ENCODE measurements at places on chromosomes 7 and 10.
A peak's percentile ranks its signal among the peaks of the same experiment; 100 is the strongest.

- no peak for DNase-seq
Observed at GRCh38 chr10:132390921-132391675, 5.9 kb upstream of the PWWP2B start.

DNA sequence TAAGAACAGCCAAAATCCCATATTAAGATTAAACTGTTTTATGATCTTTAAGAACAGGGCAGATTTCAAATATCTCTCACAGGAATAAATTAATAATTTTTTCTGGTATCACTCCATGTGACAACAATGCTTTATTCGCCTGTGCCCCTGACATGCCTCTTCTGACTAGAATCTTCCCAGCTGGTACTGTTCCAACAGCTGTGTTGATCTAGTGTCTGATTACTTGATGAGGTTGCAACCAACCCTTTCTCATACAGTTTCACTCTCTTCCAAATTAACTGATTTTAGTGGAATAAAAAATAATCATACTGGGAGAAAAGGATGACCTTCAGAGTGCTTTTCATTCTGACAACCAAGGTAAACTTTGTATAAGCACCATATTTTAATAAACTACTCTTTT, 151.9 kb downstream of the CHRM2 start:
- no peak for DNase-seq

DNA sequence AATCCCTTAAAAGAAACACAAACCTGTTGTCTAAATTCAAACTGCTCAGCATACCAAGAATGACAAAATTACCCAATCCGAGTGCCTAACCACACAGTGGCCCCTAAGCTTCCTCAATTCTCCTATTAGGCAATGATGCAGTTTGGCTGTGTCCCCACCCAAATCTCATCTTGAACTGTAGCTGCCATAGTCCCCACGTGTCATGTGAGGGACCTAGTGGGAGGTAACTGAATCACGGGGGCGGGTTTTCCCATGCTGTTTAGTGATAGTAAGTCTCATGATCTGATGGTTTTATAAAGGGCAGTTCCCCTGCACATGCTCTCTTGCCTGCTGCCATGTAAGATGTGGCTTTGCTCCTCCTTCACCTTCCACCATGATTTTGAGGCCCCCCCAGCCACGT, 21.9 kb downstream of the PSAP start:
- DNase-seq: no peak

- no peak for DNase-seq
Observed at GRCh38 chr10:91022924-91023699, 102.2 kb upstream of the ANKRD1 start.

DNA sequence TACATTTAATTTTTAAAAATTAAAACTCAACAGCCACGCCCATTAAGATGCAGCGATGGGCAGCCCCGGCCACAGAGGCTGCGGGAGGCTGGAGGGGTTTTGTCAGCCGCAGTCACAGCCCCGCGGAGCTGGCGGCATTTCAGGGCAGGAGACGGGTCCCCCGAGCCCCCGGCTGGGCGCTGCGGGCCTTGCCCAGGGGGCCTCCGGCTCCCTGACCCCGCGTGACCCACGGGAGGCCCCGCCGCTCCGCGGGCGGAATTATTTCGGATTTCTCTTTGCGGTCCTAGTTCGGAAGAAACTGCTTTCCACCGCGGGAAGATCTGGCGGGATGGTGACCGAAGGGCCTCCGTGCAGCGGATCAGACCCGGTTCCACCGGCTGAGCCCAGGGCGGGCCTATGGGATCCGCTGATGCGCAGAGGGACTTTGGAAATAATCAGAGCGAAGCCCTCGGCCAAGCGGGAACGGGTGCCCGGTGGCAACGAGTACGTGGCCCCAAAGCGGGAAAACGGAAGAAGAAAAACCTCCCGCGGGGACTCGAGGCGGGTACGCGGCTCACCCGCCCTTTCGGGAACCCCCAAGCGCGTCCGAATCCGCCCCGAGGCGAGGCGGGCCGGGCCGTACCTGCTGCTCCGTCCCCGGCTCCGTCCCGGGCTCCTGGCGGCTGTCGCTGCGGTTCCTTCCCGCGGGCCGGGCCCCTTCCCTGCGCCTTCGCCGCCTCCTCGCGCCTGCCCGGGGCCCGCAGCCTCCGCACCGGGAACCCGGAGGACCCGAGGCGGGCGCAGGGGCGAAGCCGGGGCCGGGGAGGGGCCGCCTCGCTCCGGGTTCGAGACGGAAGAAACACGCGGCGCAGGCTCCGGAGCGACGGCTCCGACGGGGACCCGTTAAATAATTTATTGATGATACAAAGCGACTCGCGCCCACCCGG, 1.7 kb downstream of the NKX6-2 start:
- DNase-seq: no peak

GRCh38 chr7:19690736-19691135, 18.1 kb downstream of the POLR1F start:
- no peak for DNase-seq

DNA sequence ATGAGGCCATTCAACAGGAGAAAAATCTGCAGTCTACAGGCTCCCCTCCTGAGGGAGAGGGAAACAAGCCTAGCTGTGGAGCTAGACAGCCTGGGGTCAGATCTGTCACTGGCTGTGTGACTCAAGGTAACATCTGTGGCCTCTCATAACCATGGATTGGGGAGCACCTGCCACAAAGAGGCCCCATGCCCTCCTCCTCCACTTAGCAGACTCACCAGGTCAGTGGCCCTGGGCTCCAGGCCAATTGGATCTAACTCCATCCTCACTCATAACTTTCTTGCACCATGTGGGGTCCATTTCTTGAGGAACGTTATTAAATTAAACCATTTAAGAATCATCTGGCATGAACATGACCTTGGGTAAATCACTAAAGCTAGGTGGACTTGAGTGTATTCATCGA, 1.8 kb downstream of the GDF10 start:
- no peak for DNase-seq

- no peak for DNase-seq
Observed at GRCh38 chr10:132696204-132696603, 89.7 kb downstream of the NKX6-2 start.

DNA sequence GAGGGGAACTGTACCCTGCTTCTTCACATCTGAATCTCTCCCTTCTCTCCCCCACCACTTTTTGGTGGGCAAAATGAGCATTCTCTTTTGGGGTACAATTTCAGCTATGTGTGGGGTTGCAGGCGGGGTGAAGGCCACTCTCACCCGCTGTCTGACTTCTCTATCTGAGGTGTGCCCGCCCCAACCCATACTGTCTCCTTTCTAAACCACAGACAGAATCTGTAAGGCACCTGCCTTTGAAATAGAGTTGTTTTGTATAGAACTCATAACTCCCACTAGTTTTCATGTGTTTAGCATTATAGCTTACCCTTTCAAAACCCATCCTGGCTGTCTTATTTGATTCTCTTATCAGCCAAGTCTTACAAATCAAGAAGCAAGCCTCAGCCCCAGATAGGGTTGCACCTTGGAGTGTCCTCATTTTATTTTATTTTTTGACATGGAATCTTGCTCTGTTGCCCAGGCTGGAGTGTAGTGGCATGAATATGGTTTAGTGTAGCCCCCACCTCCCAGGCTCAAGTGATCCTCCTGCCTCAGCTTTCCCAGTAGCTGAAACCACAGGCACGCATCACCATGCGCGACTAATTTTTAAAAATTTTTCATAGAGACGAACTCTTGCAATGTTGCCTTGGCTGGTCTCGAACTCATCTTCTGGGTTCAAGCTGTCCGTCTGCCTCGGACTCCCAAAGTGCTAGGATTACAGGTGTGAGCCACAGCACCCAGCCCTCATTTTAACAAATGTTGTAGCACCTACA, 11.9 kb downstream of the TSPAN14 start:
- no peak for DNase-seq

- peak; percentile 61 for DNase-seq
Observed at GRCh38 chr10:6201516-6201975, 1.2 kb upstream of the PFKFB3 start.

- DNase-seq: no peak
Observed at GRCh38 chr7:55521512-55521911, 50.8 kb downstream of the VOPP1 start.

- DNase-seq: no peak
Observed at GRCh38 chr10:119784340-119785067, 58.7 kb downstream of the INPP5F start.

DNA sequence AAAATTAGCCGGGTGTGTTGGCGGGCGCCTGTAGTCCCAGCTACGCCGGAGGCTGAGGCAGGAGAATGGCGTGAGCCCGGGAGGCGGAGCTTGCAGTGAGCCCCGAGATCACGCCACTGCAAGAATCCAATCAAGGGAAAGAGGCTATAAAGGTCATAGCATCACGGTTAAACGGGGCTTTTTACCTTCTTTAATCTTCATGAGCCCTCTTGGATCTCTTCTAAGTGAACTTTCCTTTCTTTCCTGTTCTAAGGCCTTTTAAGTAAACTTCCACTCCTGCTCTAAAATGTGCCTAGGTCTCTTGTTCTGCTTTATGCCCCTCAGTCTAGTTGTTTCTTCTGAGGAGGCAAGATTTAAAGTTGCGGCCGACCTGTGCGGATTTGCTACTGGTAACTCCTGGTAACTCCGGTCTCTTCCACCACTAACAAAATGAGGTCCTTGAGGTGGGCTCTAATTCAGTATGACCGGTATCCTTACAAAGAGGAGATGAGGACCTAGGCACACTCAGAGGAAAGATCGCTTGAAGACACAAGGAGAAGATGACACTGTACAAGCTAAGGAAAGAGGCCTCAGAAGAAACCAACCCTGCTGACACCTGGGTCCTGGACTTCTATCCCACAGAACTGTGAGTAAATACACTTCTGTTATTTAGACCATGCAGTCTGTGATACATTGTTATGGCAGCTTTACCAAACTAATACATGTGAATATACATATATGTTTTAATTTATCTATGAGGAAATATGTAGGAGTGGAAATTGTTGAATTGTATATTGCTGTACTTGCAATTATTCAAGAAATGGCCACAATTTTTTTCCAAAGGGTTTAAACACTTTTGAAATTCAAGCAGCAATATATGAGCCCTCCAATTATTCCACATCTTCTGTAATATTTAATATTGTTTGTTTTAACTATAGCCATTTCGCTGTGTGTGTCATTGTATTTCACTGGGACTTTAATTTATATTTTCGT, 331.5 kb upstream of the CNTNAP2 start:
- no peak for DNase-seq

DNA sequence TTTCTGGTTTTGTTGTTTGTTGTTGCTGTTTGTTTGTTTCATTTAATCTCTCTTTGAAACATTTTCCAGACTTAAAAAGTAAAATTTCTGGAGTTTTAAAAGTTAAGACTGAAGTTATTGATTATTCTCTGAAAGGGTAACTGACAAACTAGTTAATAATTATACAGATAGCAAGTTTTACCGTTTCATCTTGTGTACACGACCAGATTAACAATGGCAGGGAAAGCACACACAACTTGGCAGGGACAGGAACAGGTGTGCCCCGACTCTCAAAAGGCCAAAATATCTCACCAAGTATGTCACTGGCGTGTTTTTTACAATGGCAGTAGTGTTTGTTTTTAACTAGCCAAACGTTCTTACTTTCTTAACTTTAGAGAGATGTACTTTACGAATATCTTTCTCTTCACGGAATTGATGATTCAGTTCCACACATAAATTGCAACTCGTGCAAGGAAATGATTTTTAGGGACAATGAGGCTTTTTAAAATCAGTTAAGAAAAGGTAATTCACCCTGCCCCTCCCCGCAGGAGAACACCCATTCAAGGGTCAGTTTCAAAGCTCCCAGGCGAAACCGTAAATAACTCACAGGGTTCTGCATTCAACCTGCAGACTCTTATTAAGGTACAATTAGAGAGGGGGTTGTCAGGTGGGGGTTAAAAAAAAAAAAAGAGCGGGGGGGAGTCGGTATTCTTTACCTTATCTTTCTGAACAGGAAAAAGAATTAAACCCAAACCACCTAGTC, 3.5 kb downstream of the CTBP2 start:
- no peak for DNase-seq

DNA sequence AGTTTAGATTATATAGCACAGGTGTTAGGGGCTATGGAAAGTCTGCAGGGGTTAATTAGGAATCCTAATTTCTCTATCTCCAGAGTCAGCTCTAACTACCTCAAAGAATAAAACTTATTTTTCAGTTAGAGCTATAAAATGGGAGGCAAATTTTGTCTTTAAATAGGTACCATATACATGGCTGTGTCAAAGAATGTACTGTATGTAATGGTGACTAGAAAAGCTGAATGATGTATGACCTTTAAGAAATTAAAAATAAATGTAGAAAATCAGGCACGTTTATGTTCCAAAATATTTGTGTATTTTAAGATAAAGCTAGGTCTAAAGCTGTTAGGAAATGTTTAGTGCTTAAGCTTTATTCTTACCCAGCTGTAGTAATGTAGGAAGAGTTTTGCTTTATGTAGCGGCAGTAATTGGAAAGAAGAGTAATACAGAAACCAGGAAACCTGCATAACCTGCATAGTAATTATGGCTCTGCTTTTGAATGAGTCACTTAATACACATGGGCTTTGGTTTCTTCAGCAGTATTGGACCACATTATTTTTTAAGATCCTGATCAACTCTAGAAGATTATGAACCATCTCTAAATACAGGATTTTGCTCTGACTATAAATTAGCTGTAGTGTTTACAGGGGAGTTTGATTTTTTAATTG, 85.0 kb downstream of the KMT2E start:
- DNase-seq: no peak

DNA sequence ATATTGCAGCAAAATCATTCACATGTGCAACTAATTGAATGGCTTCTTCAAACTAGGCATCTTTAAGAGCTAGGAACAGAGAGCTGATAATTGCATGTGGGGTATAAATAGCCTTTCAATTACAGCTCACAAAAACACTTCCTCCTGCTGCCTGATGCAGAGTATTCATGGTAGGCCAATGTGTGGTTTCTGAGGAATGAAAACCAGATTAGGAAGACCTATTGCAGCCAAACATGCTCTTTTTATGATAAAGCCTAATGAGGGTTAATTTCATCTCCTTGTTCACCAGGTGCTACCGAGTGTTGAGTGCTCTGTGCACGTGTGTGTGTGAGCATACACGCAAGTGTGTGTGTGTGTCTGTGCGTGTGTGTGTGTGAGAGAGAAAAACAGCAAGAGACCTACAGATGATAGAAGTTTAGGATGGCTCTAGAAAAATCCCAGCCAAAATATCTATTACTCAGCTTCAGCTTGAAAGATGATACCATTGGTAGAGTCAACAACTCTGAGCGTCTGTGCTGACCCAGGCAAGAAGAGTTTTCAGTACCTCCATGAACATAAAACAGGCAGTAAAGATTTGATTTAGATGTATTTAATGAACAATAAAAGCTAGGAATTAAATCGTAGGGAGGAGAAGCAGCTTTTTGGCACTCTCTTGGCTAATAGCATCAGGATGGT, 448.5 kb upstream of the ANKRD30A start:
- no peak for DNase-seq

Data from DMS 273 treated with DMSO at 0.1 percent for 48 hours (cell line).